ENCODE measurements at places on chromosomes 7 and 10. TPM values are rescaled to one million over a fixed set of nuclear protein-coding genes. Genes with fewer than 3 reads are reported as not detected.
A peak's percentile ranks its signal among the peaks of the same experiment; 100 is the strongest.

VPS37D gene
- total RNA-seq, result 16.1 TPM

RBP3 gene
- total RNA-seq, result not detected

DNA sequence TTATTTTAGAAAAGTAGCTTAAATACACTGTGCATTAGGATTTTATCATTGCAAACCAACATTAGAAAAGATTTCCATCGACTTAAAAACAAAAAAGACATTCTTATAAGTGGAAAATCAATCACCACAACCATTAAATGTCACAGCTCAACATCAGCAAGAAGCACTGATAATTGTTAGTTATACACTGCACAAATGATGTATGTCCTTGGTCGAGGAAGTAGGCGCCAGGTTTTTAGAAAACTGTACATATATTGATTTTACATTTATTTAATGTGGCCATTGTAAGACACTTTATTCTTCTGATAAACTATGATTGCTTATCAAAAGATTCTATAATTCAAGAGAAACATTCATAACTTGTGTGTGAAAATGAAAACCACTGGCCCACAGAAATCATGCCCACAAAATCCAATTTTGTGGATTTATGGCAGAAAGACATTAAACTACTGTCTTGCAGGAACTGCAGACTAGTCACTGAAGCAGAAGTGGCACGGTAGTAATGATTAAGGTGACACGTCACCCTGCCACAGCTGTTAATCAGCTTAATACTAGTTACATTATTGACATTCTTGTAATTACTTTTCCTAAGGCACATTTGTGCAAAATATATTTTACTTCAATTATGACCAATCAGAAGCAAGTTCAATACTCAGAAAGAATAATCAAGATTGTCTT, 79.4 kb downstream of the VPS41 start:
- DNase-seq, result no peak
- H3K27me3 ChIP-seq, result no peaks in the 10 kb centered on the region
- H3K36me3 ChIP-seq, result no peaks in the 10 kb centered on the region
- no peak overlapping the region for H3K4me3 ChIP-seq
- no peak overlapping the region for H3K27ac ChIP-seq

DNA sequence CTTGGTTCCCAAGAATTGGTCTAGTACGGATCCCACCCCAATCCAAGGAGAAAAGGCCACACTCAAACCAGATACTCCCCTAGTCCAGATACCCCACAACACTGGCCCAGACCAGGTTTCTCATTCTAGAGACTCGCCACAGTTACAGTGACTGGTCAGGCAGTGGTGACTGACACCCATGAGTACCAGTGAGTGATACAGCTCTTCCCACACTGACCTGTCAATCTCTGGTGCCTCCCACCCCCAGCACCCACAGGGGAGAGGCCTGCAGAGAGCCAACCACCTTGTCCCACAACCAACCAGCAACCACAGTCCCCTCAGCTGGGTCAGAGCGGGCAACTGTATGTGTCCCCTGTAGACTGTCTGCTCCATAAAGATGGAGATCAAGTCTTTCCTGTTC, 152.8 kb downstream of the NEURL1 start:
- peaks cover 25% of the 10 kb centered on the region for H3K4me1 ChIP-seq
- H3K4me3 ChIP-seq, result no peak overlapping the region
- H3K36me3 ChIP-seq, result peaks cover 6% of the 10 kb centered on the region
- DNase-seq, result no peak

DNA sequence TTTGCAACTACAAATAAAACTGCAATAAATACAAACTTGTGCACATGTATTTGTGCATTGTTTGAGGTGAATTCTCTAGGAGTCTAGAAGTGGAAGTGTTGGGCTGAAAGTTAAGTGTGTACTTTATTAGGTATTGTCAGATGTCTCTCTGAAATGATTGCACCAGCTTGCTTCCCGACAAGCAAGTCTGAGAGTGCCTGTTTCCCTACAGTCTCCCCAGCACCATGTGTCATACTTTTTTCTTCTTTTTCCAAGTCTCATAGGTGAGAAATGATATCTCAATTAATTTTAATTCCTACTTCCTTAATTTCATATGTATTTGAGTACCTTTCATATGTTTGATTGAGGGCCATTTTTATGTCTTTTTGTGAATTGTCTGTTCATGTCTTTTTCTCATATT, 336.2 kb downstream of the PAXIP1 start:
- H3K27me3 ChIP-seq, result no peaks in the 10 kb centered on the region
- H3K4me1 ChIP-seq, result no peaks in the 10 kb centered on the region
- H3K4me3 ChIP-seq, result no peak overlapping the region
- DNase-seq, result no peak

MARVELD1 gene
- total RNA-seq, result 75.4 TPM

EBF3 gene
- 1.2 TPM for total RNA-seq

- peaks cover 78% of the 10 kb centered on the region for H3K4me1 ChIP-seq
- peak overlapping the region; percentile 98 for H3K27ac ChIP-seq
- no peaks in the 10 kb centered on the region for H3K27me3 ChIP-seq
- no peaks in the 10 kb centered on the region for H3K36me3 ChIP-seq
- DNase-seq, result no peak
These were observed 736 bp downstream of the SKIDA1 start for GRCh38 chr10:21524526-21525366.

DNA sequence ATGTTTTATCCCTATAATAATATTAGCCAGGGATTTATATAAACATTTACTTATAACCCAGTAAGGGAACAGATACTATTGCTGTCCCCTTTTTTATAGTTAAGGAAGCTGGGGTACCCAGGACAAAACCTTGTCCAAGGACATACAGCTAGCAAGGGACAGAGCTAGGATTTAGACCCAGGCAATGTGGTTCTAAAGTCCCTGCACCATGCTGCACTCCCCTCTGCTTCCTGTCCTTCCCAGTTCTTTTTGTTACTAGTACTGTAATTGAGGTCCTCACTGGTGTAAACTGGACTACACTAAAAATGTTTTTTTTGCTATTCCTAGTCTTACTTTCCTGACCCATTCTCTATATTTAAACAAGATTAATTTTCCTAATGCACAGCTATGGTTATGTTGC, 16.6 kb downstream of the KLHDC10 start:
- peaks cover 17% of the 10 kb centered on the region for H3K36me3 ChIP-seq
- H3K27ac ChIP-seq, result peak overlapping the region; percentile 50
- no peak overlapping the region for H3K4me3 ChIP-seq
- H3K4me1 ChIP-seq, result peaks cover 15% of the 10 kb centered on the region

All from mesothelial cell of epicardium (in vitro differentiated cells).